ENCODE measurements at places on chromosomes 4 and X.

DNA sequence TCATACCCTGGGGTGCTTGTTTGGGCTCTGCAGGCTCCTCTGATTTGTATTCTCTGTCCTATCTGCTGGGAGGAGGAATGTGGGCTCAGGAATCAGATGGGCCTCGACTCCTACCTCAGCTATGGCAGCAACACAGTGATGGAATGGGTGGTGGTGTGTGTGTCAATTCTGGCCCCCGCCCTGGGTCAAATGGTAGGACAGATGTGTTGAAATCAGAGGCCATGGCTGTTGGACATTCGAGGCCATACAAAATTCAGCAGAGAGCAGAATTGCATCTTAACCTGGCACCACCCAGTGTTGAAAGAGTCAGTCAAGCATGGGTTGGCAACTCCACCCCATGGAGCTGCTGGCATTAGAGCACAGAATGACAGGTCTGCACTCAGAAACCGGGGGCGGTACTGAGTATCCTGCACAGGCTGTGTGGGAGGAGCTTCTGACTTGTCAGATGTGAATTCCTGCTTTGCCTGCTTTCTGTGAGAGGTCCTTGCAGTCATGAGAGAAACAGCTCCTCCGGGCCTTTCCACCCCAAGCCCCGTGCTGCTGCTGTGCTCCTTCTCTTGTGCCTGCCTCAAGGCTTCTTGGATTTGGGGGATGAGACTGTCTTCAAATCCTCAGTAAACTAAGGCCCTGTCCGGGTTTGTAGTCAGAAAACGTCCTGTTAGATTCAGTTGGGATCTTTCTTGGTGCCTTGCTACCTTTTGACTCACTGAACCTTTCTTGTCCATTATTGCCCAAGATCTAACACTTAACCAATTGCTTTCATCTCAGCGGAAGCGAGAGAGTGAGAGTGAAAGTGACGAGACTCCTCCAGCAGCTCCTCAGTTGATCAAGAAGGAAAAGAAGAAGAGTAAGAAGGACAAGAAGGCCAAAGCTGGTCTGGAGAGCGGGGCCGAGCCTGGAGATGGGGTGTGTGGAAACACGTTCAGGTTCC, 13.0 kb downstream of the DKC1 start:
- no peak for DNase-seq

DNA sequence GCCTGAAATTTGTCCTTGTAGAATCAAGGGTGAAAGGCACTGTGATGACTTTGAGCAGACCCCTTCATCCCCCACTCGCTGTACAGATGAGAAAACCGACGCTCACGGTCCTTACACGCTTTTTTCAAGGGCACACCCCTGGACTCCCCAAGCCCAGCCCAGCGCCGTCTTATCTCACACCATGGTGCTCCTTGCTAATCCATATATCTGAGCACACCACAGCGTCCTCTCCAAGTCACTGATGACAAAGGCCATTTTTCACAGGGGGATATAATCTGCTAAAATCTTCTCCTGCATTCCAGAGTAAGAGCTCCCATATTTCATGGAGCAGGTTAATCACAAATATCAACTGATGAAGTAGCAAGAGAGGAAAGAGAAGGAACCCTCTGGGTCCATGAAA, 486.3 kb downstream of the BCOR start:
- DNase-seq = no peak

GRCh38 chr4:153176938-153177337, 27.3 kb upstream of the TRIM2 start:
- no peak for DNase-seq

DNA sequence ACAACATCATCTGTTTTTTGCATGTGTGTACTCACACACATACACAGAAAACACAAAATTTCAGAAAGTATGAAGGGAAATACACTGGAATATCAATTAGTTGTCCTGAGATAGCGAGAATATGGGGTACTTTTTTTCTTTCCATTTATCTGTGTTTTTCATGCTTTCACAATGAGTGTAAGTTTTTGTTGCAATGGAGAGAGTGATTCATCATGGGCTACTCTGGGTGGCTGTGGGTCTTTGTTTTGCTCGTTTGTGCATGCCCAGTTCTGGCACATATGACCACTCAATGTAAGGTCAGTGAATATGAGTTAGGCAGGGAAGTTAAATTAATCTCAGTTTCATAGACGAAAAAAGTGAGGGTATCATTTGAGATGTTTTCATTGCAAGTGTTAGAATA, 26.9 kb downstream of the XK start:
- no peak for DNase-seq

GRCh38 chrX:137550665-137551261, 15.2 kb upstream of the ZIC3 start:
- no peak for DNase-seq

DNA sequence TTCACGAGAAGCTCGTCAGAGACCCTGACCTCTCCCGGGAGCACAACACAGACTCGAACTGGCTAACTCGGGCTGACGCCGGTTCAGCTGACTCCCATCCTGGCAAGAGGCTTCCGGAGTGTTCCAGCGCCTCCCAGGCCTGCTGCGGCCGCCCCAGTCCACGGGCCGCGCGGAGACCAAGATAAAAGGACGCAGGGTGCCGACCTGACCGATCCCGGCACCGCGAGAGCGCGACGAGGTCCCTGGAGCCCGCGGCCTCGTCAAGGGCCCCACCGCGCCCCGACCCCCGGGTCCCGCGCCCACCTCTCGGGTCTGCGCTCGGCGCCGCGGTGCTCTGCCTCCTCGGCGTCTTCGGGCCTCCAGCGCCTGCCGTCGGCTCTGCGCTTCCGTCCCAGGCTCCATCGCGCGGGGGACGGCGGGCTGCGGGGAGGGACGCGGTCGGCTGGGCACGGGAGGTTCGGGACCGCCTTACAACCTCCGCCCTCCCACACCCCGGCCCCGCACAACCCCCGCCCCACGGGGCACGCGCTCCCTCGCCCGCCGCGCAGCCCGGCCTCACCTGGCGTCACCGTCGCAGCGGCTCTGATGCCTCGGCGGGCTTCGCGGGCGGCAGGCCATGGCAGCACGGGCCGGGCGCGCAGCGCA, 426 bp downstream of the SLBP start:
- DNase-seq = peak; percentile 31

- DNase-seq = no peak
Measured at GRCh38 chr4:26407476-26407875, 82.8 kb downstream of the CCKAR start.

- no peak for DNase-seq
Measured at GRCh38 chr4:90078440-90078839, 48.8 kb upstream of the CCSER1 start.

DNA sequence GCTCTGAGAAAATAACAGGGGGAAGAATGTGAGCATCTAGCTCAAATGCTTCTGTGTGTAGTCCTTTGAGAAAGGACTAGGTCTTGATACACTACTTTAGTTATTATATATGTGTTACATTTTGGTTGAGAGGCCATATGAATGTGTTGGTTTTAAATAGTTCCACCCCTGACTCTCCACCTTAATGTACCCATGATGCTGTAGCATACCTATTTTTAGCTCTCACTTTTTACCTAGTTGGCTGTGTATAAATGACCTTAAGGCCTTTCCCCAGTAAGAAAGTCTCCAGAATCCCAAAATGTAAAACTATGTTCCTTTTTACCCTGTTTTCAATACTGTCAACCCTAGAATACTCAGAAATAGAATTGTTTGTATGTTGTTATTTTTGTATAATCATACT, 20.0 kb upstream of the NPNT start:
- DNase-seq = no peak

DNA sequence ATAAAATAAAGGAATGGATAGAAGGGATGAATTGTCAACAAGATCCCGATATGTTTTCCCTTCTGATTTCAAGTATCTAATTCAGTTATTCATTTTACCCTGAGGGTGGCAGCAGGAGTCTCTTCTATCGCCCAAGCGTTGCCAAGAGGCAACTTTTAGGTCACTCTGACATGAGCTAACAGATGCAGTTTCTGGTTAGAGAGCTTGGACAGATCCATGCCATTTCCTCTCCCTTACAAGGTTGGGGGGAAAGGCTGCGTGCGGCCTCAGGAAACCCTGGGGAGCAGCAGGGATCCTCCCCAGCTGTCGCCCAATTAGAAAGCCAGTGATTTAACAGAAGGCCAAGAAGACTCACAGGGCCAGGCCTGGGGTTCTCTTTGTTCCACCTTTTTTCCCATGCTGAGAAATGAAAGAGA, 35.3 kb upstream of the WAS start:
- DNase-seq = peak; percentile 4

DNA sequence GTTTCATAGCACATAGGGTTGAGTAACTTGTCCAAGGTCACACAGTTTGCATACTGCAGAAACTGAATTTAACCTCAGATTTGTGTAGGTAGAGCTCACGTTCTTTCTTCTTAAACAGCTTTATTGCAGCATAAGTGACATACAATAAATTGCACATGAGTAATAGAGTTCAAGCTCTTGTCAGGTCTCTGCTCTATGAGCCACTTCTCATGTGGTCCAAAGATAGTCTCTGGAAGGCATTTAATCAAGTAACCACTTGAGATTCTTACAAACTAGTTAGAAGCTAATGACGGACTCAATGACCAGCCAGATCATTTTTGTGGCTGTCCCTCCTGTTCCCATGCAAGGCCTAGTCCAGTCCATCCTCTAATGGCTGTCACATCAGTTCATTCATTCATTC, 68.9 kb downstream of the MAOB start:
- DNase-seq = no peak

GRCh38 chrX:129876771-129877305, 29.1 kb upstream of the UTP14A start:
- no peak for DNase-seq

DNA sequence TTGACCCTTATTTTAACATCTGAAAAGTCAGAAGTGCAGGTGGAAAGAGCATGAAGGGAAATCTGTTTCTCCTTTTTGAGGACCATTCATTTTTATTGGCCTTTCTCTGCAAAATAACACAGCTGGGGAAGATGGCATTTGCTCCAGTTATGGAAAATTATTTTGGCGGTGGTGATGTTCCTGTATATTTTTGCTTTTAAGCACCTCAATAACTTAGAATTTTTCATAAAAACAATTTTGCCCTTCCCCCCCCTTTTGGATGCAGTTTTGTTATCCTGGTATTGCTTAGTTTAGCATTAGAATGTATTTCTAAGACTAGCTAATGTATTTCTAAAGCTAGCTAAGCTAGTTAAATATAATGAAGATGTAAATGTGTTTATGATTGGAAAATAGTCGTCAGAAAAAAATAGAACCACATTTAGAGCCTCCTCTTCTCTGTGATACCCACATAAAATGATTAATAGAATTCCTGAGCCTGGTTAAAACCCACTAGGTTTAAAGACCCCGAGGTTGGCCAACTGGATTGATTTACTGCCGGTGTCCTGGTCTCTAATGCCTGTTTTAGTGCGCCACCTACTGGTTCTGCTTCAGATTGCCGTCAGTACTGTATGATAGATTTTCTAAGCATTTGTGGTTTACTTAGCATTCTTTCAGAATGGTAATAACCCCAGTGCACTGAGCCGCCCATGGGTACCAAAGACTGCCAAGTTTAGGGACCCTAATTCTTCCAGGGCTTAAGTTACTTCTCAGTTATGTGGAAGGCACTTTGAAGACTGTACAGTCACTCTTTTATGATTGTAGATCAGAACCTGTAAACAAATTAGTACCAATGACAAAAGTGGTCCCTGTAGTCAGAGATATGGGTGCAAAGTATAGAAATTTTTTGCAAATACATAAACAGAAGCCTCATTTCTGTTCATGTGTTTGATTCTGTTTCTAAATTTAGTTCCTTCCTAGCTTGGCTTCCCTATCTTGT, 11.4 kb downstream of the KLF3 start:
- DNase-seq = peak; percentile 63

- no peak for DNase-seq
Measured at GRCh38 chr4:11814758-11815157, 386.1 kb upstream of the HS3ST1 start.

DNA sequence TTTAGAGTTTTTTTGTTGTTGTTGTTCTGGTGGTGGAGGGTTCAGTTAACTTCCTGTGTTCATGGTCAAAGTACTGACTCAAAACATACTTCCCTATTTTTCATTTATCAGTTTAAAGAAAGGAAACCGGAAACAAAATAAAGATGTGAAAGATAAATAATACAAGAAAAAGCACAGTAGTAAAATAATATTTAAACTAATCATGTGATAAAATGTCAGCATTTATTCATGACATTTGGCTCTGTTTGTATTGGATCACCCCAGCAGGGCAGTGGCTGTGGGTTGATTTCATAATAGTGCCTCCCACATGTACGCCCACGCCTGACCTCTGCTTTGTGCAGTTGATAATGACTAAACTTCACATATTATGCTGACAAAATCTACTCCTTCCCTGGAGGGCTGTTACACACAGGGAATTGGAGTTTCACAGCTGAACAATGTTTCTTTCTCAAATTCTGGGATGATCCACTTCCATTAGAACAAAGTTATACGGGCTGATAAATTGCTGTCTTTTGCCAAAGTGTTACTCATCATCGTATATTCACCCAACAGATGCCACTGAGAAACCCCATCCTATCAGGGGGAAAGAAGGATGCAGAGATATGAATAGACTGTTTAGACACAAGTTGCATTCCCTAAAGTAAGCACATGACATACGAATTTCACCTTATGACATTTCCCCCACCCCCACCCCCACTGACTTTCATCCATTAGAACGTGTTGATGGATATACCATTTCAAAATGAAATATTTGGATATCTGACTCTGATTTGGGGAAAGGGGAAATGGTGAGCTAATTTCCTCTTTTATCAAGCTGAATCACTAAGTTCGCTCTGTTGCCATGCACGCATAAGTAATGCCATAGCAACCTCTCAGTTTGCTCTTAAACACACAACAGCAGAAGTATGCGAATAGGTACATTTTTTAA, 48.3 kb downstream of the AMELX start:
- DNase-seq = no peak

DNA sequence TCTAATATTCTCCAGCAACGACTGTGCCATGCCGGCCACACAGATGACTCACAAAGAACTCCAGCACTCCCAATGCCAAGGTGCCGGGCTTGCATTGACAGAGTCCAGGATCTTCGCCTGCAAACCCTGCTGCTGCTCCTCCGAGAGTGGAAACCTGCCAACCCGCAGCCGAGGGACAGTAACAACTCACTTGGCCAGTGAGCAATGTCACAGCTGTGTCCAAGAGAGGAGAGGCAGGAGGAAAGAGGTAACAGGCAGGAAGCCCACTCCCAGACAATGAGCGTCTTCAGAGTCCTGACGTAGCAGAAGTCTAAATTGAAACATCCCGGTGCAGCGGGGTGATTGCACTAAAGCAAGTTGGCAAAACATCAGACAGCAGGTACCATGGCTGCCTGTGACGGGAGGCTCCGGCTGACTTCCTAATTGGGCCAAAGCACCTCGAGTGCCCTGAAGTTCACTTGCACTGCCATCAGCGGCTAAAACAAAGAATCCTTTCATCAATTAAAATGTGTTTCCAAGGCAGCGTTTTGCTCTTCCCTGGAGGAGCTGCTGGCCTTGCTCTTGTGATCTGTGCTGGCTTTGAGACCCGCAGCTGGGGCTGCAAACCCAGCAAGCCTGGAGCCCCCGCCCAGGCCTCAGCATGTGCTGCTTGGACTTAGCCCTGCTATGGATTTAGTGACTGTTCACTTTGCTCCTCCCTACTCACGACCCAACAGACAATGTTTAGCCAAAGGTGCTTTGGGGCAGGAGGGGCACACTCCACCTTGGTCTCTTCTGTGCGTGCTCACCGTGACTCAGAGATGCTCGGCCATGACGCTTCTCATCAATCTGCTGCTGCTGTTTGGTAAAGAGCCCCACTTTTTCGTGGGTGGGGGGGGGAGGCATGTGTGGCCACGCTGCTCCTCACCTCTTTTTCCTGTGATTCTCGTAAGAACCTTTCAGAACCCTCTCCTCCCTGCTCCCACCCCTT, 36.5 kb downstream of the DCTD start:
- no peak for DNase-seq

GRCh38 chr4:164177153-164177552, 576.8 kb upstream of the SMIM31 start:
- DNase-seq = no peak

GRCh38 chrX:120358737-120359456, 3.0 kb upstream of the ATP1B4 start:
- no peak for DNase-seq

Measured in activated effector memory CD4-positive, alpha-beta T cell treated with Interleukin-2 at 50 U/mL for 16 hours (primary cell).